ENCODE measurements at places on chromosomes 2 and 18. TPM values are rescaled to one million over a fixed set of nuclear protein-coding genes. Genes with fewer than 3 reads are reported as not detected.

The ARHGAP25 gene
- total RNA-seq = 68.2 TPM

The KCNE4 gene
- not detected for total RNA-seq

The MOGAT1 gene
- total RNA-seq = not detected

The SFT2D3 gene
- 5.5 TPM for total RNA-seq

GRCh38 chr2:161381546-161381945 lies 34.6 kb upstream of the TBR1 start:
- DNase-seq = no peak

DNA sequence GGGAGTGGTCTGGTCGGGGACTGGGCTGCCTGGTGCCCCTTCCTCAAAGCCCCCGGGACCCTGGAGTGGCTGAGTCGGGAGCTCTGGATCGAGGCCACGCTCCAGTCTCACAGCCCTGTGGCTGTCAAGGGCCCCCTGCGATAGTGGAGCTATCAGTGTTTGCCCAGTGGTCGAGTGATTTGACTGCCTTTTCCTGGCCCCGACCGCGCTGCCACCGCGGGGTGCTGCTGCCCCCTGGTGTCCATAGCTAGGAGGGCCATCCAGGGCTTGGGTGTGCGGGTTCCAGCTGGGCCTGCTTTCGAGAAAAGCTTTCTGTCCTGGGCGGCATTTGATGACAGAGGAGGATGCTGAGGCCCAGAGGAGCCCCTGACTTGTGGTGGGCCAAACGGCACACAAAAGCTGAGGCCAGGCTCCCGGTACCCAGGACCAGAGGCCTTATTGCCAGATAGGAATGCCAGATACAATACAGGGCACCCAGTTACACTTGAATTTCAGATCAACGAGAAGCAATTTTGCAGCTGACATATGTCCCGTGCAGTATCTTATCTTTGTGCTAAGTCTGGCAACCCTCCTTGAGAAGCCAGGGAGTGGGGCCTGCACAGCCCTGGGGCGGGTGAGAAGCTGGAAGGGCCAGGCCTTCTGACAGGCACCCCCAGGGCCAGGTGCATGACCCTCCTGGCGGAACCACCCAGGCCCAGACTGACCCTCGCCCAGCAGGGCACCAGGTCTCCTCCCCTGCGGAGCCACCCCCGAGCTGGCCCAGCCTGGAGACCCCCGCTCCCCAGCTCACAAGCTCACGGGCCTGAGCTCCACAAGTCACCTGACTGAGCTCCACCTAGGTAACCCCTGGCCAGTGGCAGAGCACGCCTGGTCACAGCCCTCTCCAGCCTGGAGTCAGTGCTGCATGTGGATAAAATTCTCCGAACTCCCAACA lies 13.0 kb downstream of the ODC1 start:
- DNase-seq = peak; percentile 83

DNA sequence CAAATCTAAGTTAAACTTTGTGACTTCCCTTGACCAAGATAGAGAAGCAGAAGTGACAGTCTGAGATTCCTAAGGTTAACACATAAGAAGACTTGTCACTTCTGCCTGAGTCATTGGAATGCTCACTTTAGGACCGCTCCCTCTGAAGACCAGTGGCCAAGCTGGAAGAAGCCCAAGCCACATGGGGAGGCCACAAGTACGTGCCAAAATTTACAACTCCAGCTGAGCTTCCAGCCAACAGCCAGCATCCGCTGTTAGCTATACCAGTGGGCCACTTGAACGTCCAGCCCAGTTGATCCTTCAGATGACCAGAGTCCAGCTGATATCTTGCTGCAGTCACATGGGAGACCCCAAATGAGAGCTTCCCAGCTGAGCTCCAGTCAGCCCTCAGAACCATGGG lies 18.1 kb upstream of the ANTXR1 start:
- no peak for DNase-seq

GRCh38 chr2:217741381-217741955 lies 261.3 kb downstream of the TNS1 start:
- no peak for DNase-seq

- DNase-seq = no peak
These were observed 84.2 kb upstream of the GPC1 start for GRCh38 chr2:240351088-240351741.

GRCh38 chr2:17355608-17356329 lies 162.5 kb downstream of the RAD51AP2 start:
- DNase-seq = no peak

DNA sequence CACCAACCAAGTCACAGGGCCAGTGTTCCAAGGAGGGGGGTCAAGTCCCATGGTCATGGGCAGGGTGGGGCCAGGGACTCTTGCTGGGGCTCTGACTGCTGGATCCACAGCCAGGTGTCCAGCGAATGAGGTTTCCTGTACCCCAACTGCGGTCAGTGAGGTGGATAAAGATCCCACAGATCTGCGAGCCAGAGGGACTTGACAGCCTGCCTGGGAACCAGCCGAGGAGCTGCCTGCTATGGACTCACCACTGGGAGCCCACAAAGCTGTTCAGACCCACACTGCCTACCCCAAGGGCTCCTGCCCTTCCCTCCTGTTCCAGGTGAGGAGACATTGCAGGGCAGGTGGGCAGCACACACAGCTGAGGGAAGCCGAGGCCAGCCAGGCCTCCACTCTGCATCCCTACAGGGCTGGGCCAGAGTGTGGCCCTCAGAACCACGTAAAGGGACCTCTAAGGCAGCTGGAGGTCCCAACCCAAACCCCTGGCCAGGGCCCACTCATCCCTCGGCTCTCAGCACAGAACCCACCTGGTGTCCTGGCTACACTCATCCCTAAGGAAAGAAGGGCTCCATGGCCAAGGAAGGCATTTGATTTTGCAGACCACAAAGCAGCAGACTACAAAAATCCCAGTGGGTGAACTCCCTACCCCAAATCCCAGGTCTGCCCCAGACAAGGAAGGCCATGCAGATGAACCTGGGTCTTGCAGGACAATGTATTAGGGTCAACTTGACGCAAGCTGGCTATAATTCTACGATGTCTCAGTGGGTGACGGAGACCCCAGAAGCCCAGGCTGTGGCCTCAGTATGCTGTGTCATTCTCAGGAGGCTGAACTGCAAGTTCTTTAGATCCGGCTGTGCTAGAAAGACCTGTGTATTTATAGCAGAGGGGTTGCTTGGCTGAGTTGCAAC lies 209.2 kb downstream of the MGAT5 start:
- DNase-seq = no peak

GRCh38 chr2:29638641-29639040 lies 282.7 kb downstream of the ALK start:
- no peak for DNase-seq

DNA sequence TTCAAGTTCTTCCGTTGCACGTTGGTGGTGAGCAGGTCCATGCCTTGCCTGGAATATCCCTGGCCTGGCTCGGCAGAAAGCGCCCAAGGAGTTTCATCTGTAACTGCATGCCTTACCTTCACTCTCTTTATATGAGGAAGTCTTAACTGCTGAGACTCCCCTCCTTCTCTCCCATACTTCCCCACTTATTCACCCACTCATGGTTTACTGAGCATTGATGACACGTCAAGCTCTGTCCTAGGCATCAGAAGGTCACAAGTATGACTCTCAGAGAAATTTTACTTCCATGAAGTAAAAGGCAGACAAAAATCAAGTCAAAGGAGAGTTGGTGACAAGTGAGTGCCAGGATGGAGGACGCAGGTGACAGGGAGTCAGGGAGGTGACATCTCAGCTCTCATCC lies 68.2 kb downstream of the TBC1D8 start:
- DNase-seq = no peak

DNA sequence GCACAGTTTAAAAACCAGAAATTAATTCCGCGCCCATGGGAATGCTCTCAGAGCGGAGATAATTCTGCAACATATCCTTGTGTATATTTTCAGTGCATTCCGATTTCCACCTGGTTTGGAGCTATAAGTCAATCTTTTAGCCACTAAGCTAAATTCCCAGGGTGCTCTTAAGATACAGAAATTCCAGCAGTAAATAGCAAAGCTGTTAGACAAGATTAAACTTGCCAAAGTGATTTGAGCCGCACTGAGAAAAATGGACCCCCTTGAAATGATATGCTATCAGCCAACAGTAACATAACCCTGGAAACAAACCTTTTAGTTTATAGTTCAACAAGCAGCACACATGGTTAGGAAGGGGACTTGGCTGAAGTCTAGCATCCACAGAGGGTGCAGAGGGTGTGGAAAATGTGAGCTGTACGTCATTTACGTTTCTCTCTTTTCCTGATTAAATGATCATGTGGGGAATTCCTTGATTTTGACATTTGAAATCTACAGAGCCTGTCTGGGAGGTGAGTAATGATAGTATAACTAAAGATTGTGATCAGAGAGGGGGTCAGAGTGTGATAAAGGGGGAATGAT lies 99.8 kb upstream of the COPS8 start:
- no peak for DNase-seq

GRCh38 chr2:27799646-27800010 lies 28.1 kb downstream of the MRPL33 start:
- no peak for DNase-seq

DNA sequence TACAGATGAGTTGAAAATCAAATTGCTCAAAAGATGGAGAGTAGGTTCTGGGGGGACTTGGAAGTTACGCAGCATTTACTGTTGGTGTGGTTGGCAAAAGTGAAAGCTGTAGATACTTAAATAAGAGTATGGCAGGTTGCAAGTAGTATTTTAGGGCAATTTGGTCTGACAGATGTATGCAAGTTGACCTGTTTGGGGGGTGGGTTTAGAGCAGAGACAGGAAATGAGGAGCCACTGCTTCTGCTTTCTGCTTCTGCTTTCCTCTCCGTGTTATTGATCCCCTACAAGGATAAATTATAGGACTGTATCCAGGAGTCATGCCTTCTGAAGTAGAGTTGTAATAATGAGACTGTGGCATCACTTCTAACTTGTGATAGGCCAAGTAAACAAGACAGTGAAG lies 71.2 kb downstream of the EPAS1 start:
- no peak for DNase-seq

All from activated CD8-positive, alpha-beta T cell treated with anti-CD3 and anti-CD28 coated beads, Interleukin-2, amount 10 ng/mL, durations not matched to agents 7 days and 5 days (primary cell).